ENCODE measurements at places on chromosomes 6 and 20.

DNA sequence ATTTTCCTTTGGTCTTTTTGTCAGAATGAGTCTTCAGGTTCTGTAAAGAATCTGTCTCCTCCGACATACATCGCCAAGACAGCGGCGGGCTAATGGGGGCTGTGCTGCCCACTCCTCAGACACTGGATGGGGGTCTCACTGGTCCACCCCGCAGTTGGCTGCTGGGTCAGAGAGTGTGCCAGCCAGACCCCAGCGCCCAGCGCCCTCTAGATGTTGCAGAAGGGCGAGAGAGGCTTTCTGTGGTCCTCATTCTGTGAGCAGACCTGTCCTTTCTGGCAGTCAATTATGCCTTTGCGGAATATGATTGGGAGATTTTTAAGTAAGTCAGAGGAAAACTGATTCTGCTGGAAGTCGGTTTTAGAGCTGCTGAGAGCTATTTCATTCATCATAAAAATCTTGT is 7.8 kb upstream of the CCR6 start:
- DNase-seq = no peak

DNA sequence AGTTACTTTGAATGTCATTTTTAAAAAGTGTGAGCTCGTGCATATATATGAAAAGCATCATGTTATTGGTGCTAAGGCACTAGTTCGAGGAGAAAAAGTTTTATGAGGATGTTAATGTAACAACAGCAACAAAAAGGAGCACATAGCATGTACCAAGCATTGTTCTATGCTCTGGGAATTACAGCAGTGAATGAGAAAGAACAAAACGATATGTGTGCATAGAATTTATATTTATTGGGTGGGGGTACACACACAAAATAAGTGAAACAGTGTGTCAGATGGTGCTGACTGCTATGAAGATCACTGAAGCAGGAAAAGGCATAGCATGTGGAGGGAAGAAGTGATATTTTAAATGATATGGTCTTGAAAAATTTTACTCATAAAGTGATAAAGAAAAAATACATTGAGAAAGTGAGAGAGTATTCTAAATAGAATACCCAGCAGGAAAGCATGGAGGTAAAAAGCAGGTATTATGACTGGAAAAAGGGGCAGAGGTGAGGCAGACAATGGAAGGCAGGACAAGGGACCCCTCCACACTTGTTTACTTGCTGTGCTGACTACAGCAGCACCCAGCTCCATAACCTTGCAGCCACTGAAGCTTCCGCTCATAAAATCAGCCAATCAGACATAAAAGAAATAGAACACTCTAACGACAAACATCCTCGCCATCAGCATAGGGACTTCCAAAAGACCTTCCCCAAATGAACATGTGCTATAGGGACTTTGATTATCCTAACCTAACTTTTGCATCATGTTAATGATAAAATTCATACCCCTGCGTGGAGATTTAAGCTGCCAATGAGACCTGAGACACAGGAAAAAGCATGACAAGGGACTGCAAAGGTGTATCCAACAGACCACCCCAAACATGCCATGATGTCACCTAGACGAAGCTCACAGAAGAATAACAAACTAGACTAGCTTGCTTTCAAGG is 119.9 kb downstream of the HFE start:
- no peak for DNase-seq

GRCh38 chr20:4613184-4613583 is 108.5 kb upstream of the PRND start:
- DNase-seq = no peak

GRCh38 chr6:33481192-33481591 is 26.8 kb downstream of the ZBTB9 start:
- DNase-seq = no peak

DNA sequence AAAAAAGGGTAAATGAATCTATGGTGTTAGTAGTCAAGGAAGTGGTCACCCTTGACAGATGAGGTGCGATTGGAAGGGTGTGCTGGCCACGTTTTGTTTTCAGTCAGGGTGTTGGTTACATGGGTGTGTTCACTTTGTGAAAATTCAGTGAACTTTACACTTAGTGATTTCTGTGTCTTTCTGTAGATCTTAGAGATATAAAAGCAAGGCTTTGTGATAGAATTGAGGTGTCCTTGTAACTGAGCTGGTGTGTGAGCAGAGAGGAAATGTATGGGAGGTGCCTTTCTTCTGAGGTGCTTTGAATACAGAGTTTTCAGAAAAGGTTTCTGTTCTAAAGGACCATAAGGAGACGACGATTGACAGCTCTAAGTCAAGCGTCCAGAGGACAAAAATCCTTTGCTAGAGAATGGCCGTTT is 90.5 kb downstream of the SAMD3 start:
- DNase-seq = no peak

GRCh38 chr6:39289490-39289889 is 24.7 kb downstream of the KCNK17 start:
- no peak for DNase-seq

DNA sequence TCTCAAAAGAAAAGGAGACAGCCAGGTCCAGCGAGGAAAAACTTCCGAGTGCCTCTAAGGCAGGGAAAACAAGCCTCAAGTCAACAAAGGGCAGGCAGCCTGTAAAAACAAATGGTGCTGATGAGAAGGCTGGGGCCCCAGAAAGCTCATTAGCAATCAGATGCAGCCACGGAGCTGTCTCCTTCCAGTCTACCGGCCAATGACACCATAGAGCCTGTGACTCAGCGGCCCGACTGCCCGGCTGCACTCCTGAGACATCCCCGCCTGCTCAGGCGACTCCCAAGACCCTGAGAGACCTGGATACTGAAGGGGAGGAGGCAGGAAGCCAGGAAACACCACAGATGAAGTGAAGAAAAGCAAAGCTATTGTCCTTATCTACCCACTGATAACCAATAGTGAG is 120.1 kb upstream of the HDDC2 start:
- no peak for DNase-seq

DNA sequence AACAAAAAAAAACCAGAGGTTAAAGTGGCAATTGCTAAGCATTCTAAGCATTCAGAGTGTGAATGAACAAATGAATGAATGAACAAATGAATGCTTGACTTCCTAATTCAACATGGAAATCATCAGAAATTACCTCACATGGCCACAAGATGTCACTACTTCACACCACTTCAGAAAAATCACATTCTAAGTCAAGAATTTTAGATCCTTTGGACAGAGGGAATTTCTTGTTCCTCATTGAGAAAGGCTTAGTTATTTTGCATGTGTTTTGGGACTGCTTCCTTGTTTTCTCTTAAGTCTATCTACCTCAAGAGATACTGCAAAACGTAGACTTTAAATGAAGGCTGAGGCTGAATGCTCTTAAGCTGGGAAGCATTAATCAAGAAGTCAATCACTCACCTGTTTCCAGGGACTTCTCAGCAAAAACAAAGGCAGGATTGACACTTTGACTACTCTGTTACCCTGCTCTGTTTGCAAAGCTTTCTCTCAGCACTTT is 120.2 kb downstream of the MBOAT1 start:
- peak; percentile 74 for DNase-seq

DNA sequence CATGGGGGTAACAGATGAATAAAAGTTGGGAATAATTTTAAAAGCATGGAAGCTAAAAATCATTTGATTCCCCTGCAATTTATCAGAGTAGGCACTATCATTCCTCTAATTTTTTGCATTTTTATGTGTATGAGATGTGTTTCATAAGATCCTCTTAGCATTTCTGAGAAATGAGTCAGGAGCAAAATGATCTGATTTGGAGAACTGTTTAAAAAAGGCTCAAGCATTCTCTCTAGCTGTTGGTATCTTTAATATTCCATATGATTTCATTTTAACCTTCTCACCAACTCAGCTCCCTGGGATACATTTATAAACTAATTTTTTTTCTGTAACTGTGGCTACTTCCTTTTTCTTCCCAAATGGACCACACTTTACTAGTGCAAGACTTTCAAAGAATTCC is 60.9 kb downstream of the MCHR2 start:
- DNase-seq = no peak

- no peak for DNase-seq
Measured at GRCh38 chr6:144460327-144461095, 175.4 kb downstream of the UTRN start.

DNA sequence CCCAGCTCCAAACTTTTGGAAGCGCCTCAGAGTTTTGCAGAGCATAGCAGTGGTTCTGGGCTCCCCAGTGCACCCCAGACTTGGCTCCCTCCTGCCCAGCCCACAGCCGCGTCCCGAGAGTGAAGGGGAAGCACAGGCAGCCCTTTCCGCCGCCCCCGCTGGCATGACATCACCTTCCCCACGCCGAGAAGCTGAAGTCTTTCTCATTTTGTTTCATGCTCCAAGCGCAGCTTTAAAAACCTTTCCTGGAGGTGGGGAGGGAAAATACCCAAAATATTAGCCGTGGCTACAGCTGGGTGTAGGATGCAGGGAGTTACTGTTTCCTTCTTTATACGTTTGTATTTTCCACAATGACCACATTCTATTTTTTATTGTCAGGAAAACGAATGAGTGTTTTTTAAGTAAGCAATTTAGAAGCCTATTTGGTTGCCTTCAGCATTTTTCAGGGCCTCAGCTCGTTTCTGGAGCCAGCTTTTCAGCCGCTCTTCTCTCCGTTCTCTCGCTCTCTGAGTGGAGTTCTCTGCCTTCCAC is 72.9 kb downstream of the SNX5 start:
- DNase-seq = no peak

DNA sequence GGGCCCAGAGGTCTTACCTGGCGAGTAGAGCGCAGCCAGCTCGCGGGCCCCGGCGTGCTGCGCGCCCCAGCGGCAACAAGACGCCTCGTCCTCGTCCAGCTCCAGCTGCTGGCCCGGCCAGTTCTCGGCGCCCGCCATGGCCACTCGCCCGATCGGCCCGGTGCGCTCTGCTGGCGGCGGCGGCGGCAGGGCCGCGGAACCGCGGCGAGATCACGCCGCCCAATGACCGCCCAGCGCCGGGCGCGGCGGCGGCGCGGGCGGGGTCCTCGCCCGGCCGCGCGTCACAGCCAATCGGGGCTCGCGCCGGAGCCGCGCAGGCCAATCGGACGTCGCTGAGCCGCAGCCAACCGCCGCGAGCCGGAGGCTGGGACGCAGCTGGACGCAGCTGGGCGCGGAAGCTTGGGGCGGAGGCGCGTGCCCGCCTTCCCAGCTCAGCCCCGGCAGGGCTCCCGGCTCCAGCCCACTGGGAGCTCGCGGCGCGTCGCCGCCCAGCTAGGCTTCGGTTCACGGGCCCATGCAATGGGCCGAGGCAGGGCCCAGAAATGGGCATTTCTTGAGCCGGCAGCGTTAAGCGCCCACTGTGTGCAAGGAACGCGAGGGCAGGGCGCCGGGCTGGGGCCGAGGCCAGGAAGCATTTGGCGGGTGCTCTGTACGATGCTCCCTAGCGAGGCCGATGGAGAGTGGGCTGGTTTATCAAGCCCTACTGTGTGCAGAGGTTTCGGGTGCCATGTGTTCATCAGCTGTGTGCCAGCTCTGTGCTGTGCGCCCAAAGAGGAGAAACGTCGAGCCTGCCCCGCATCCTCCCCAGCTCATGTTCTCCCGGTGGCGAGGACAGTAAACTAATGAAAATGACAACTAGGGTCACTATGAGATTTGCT is at the start of gene PEDS1:
PEDS1 (minus strand) TSS at position 224 of the 878 bp plus-strand sequence; CDS start at position 138, 86 bp downstream.
- DNase-seq = no peak

DNA sequence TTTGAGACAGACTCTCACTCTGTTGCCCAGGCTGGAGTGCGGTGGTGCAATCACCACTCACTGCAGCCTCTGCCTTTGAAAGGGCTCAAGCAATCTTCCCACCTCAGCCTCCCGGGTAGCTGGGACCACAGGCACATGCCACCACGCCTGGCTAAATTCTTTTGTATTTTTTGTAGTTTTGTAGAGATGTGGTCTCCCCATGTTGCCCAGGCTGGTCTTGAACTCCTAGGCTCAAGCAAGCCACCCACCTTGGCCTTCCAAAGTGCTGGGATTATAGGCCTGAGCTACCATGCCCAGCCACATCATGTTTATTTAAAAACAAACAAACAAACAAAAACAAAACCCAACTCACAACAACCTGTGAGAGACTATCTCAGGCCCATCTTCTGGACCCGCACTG is 29.7 kb upstream of the APCDD1L start:
- DNase-seq = no peak

GRCh38 chr6:164379795-164380194 is 929.6 kb downstream of the C6orf118 start:
- DNase-seq = no peak

DNA sequence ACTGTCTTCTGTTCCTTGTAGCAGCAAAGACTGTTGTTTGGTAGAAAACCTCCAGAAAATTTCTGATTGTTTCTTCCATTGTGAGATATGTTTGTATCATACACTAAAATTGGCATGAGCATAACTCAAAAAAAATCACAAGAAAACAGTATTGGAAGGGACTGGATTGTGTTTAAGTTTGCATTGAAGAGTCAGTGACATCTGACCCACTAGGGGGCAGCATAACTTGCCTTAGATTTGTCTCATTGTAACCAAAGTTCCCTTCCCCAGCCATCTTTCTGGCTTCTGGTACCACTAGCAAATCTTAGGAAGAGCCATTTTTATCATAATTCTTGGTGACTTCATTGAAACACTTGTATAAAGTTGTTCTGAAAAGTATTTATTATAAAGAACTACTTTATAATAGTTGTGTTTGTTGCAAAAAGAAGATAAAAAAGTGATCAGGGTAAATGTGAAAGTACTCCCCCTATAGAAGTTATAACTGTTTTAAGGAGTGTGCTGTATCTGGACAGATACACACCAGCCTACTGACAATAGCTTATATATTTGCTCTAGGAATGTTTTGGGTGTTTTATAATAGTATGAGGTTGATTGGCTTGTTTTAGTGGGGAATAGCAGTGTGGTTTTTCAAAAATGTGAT is 7.7 kb downstream of the CSTF1 start:
- peak; percentile 32 for DNase-seq

GRCh38 chr6:127518710-127519468 is at the start of gene MTCL3:
Gene MTCL3, minus strand, starts transcription at chr6:127519335.
- DNase-seq = no peak

Measured in SK-N-MC (cell line).